T1000 (cell line): ENCODE measurements at places on chromosomes 5 and 9.

DNA sequence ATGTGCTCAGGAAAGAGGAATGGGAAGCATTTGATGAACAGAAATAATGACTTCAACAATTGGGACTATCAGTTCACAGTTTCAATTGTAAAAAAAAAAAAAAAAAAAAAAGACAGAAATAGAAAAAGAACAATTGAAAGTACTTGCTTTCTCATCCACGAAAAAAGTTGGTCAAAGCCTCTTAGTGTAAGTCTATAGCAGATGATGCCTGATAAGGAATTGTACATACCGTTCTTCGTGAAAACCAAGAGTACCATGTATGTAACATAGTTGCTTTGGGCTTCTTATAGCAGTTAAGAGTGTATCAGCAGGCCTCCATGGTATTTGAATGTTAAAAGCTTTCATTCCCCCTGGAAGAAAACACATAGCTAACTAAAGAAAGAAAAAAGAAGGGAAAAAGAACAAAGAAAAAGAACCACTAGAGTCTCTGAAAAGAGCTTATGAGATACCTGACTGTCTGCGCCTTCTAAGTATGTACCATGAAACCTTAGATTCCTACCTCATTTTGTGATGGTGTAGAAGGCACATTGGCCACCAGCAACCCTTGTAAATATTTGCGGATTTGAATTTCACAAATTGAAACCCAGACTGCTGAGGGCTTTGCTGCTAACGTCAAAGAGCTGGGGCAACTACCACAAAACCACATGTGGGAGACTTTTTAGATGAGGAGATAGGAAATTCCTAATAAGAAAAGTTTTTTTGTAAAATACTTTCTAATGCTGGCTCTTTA, 75.2 kb downstream of the TMC1 start:
- DNase-seq = no peak

DNA sequence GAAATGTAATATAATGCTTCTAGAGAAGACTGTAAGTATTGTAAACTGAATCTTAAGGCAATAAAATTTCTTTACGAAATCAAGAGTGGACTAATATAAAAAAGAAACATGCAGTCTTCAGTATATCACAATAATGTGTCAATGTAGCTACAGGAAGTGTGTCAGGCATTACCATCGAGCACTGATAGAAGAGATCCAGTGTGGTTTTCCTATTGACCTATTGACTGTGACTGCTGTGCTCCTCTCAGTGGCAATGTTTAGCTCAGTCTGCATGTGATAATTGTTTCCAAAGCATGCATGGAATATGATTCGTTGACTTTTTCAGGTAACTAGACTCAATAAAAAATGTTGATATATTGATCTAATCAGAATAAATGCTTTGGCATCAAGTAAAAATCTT, 20.3 kb upstream of the PCSK1 start:
- DNase-seq = no peak

GRCh38 chr9:15353892-15354291, 46.9 kb upstream of the TTC39B start:
- DNase-seq = no peak

DNA sequence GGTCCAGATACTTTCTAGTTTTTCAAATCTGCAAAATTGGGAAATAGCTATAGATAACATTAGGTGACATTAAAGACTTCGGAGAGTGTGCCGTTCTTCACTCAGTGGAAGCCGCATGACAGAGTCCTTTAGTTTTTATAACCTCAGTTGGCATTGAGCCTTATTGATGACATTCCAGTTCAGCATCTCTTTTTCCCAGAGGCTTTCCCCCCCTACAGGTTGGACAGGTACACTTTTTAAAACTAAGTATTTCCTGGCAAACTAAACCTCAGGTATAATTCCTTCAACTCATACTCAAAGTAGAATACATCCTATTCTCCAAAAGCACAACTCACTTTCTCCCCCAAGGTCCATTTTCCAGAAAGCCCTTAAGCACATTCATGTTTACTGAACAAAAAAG, 58.7 kb downstream of the SLC46A2 start:
- DNase-seq = no peak

GRCh38 chr9:89969881-89970639, 365.2 kb downstream of the GADD45G start:
- no peak for DNase-seq

DNA sequence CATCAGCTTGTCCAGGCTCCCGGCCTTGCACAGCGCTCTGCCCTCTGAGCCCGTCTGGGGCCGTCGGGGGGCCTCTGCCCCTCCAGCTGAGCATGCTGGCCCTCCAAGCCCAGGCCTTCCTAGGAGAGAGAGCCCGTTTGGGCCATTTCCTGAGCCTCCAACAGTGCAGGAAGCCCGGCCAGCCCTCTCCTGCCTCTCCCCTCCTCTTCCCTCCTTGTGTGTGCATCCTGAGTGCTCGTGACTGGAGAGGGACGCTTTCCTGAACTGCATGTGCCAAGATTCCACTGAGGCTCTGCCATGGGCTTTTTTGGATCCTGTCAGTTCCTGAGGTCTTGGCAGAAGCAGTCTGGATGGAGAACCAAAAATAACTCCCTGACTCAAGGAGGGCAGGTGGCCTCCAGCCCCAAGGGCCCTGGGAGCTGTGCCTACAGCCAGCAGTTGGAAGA, 15.6 kb downstream of the OLFM1 start:
- no peak for DNase-seq

- no peak for DNase-seq
These were observed 12.7 kb downstream of the CKMT2 start for GRCh38 chr5:81245871-81246235.

GRCh38 chr5:155676967-155677366, 650.0 kb upstream of the SGCD start:
- no peak for DNase-seq

- DNase-seq = no peak
These were observed 67.7 kb downstream of the ABCA1 start for GRCh38 chr9:104860263-104860662.

- no peak for DNase-seq
These were observed 55.3 kb downstream of the LIX1 start for GRCh38 chr5:97087138-97087537.

DNA sequence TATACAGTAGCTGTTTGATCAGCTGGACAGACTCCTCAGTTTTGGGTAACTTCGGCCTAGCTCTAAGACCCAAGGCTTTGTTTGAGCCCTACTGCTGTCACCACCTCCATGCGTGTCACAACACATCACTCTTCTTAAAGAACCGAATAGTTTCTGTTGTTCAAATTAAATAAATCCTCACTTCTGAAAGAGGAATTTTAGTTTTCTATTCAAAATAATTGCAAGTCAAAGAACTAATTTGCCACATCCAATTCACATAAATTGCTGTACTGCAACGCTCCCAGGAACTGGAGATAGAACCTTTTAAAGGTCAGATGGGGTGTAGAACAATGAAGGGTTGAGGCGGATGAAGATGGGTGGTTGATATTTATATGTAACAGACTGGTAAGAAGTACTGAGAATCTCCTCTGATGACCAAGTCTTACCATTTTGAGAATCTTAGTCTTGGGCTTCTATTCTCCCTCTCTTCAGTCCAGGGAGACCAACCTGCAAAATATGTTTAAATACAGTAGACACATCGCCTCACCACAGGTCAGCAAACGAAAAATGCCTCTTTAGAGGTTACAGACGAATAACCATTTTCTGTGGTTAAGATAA, 1.6 kb downstream of the NREP start:
- no peak for DNase-seq

GRCh38 chr9:120733190-120733589, 18.9 kb upstream of the MEGF9 start:
- DNase-seq = no peak

GRCh38 chr5:114122852-114123251, 239.0 kb upstream of the KCNN2 start:
- DNase-seq = no peak

DNA sequence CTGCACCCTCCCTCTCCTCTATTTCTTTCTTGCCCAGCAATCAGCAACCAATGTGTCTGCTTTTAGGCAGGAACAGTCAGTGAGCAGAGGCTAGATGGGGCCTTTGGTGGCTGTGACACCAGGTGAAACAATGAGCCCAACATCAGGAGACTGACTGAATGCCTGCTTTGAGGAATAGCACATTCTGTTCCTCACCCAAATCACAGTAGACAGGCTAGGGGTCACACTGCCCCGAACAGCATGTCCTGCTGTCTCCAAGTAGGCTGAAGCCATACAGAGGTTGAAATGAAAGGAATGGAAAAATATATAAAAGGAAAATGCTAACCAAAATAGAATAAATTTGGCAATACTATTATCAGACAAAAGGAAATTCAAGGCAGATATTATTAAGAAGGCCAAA, 122.5 kb upstream of the GDNF start:
- no peak for DNase-seq

GRCh38 chr9:6230037-6230780, 14.6 kb downstream of the IL33 start:
- DNase-seq = no peak

DNA sequence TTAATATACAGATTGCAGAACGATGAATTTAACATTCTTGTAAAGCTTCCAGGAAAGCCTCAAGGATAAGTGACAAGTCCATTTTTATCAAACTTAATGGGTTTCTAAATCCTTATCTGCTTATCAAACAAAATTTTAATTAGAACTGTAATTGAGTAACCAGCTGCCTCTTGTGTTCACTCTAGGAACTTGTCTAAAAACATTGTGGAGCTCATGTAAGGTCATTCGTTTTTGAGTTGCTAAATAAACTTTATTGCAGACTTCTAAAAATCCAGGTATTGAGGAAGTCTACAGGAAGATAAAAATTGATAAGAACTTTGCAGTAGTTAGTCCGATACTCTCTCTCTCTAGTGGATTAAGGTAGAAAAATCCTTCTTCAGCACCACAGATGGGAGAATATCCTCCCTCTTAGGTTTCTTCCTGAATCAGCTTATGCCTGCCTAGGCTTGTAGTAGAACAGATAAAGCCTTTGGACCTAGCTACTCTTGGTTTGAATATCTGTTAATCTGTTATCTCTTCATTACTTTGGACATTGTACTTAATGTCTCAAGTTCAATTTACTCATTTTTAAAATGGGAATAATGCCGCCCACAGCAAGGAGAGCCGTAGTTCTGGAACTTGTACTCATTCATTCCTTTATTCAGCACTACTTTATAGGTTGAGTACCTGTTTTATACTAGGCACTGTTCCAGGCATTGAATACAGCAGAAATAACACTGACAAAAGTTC, 60.0 kb upstream of the DHFR start:
- DNase-seq = no peak

DNA sequence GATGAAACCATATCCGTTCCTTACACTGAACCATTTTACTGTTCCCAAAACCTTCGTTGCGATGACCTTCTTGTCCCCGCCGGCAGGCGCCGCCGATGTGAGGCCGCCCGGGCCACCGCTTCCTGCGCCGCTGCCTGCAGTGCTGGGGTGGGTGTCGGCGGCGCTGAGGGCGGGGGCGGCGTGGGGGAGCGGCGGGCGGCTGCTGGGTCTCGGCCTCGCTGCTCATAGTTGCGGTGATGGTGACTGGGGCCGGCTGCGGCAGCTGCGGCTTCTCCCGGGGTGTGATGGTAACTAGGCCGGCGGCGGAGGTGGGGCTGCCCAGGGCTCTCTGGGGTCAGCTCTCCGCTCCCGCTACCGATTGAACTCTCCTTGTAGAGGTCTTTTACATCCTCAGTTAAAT, 14.1 kb upstream of the OR2S2 start:
- no peak for DNase-seq
